ENCODE measurements at places on chromosomes 5 and 9.

- no peak for DNase-seq
Observed at GRCh38 chr9:112971415-112971814, 40.6 kb downstream of the ZNF883 start.

DNA sequence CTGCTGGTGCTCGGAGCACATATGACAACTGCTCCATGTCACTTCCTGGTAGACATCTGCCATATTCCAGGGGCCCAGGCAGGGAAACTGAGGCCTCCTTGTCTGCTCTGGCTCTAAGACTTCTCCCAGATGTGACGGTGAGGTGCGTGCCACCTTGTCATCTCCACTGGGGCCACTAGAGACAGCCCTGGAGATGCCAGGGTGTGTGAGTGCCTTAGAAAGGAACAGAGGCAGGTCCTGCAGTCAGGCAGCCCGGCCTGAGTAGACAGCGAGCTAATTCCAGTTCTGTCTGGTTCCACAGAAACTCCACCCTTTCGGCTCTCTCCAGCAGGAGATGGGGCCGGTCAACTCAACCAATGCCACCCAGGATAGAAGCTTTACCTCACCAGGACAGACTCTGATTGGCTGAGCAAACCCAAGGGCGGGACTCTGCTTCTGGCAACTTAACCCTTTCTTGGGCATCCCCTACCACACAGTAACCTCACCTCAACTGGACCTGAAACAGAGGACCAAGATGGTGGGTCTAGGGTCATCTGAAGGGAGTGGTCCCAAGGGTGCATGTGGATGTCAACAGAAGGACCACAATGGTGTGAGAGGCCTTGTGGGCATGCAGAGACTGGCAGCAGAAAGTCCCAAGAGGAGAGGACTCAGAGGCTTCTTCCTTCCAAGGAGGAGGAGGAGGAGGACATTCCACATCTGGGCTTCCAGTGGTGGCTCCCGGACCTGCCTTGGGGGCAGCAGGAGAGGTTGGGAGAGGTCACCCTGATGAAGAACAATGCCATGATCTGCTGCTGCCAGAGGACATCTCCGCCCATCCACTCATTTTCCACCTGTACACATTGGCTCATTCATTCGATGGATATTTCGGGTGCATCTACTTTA, 77.7 kb downstream of the RGS3 start:
- DNase-seq: no peak

DNA sequence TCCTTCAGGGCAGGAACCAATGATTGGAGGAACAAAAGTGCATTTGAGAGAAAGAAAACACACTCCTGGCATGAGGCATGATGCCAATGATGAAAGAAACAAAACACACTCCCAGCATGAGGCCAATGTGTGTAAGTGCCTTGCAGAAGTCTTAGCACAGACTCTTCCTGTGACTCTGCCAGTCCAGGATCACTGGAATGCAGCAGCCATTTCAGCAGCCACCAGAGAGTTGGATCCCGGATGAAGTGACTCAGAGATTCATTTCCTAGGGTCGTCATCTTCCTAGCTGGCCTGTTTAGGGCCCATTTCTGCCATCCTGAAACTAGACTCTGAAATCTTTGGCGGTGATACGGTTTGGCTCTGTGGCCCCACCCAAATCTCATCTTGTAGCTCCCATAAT, 212.5 kb downstream of the CFAP90 start:
- DNase-seq: no peak

GRCh38 chr5:143390941-143391340, 12.5 kb downstream of the NR3C1 start:
- DNase-seq: no peak

DNA sequence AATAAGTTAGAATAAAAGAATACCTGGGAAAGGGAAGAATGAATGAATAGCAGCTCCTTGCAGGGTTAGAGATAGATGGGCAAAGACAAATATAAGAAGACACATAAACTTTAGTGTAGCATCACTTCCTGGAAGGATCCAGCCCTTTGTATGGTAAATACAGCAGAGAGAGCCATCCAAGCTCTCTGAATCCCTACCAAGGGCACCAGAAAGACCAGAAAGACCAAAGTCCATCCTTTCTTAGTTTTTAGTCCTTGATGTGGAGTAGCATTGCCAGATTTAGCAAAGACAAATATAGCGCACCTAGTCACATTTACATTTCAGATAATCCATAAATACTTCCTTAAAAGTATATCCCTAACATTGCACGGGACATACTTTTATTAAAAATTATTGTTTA, 56.1 kb upstream of the C9orf72 start:
- DNase-seq: no peak

DNA sequence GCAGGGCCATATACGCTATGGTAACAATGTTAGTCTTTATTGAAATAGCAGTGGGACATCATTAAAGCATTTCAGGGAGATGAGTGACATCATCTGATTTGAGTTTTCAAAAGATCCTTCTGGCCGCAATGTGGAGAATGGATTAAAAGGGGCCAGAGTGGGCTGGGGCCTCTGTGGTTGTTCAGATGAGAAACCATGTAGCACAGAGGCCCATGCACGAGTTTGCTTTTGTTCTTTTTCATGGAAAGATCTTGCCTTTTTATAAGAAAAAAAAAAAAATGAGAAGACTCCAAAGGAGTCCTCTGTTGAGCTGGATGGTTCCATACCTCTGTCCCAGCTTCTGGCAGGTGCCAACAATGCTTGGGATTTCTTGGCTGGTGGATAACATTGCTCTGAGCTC, 173.5 kb upstream of the SPRY4 start:
- no peak for DNase-seq

- DNase-seq: no peak
Observed at GRCh38 chr5:135329066-135329912, 69.7 kb downstream of the MACROH2A1 start.

GRCh38 chr9:26863074-26863473, 29.5 kb downstream of the CAAP1 start:
- DNase-seq: no peak

DNA sequence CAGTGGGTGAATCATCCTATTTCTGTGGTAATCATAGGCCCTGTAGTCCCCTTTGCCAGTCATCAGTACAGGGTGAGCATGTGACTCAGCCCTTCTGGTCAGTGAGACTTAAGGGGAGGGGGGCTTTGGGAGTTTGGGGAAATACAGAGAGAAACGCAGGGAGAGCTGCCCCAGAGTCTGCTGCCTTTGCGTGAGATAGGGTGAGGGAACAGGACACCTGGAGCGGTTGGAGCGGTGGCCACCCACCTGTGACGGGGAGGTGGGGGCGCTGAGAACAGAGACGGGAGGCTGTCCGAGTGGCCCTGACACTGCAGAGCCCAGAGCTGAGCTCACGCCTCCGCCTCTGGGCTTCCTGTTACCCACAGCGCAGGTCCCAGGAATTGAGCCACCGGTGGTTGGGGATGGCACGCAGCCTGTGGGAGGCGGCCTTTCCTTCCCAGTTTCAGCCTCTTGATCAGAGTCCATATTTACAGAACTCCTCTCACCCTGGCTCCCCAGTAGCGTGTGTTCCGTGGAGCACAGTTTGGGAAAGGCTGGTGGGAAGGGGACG, 92.0 kb upstream of the ERCC6L2 start:
- DNase-seq: no peak

GRCh38 chr5:142281966-142282365, 42.9 kb downstream of the SPRY4 start:
- DNase-seq: no peak

GRCh38 chr5:32779754-32780415, 68.8 kb downstream of the NPR3 start:
- DNase-seq: no peak

DNA sequence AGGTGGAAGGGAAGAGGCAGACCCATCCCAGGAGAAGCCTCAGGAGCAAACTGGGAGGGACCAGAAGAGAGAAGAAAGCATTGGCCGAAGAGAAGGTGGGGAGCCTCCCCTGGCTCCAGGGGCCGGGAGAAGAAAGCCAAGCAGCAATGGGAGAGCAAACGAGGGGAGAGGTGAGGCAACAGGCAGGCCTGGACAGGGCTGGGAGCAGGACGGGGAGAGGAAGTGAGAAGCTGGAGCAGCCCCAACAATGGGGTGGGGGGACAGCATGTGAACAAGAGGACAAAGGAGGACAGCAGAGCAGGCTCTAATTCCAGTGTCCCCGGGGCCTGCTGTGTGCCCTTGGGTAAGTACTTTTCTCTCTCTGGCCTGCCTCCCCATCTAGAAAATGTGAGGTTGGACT, 115.3 kb downstream of the PSD2 start:
- no peak for DNase-seq

DNA sequence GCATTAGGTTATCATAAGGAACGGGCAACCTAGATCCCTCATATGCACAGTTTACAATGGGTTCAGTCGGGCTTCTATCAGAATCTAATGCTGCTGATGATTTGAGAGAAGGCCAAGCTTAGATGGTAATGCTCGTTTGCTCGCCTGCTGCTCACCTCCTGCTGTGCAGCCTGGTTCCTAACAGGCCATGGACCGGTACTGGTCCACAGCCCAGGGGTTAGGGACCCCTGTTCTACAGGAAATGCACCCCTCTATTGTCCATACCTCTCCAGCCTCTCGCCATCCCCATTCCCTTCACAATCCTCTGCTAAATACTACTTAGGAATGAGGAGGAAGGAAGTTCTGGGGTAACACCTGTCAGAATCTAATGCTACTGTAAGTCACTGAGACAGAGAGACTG, 75.1 kb downstream of the OXCT1 start:
- no peak for DNase-seq

DNA sequence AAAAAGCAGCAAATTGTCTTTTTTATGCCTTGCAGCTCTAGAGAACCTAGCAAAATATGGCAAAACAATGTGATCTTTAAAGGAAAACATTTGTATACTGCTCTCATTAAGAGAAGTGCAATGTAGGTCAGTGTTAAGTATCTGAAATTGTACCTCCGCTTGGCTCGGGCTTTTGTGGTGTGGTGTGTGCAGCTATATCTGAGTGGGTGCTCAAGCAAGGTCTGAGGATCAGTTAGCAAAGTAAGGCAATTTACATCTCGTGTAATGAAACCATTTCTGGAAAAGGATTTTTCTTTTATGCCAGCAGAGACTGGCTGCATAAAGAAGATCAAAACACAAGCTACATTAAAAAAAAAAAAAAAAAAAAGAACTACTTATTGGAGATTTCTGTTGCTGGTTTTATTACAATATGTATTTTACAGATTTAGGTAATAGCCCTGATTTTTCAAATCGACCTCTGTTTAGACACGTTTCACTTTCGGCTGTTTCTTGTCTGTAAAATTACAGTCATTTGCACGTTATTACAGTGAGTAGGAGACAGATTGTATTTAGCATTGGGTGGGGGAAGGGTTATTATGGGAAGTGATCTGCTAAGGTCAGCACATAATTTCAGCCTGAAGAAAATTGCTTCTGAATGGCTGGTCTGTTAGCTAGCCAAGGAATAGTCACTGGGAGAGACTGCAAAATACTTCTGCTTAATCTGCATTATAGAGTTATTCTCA, 7.9 kb upstream of the ZNF608 start:
- no peak for DNase-seq

DNA sequence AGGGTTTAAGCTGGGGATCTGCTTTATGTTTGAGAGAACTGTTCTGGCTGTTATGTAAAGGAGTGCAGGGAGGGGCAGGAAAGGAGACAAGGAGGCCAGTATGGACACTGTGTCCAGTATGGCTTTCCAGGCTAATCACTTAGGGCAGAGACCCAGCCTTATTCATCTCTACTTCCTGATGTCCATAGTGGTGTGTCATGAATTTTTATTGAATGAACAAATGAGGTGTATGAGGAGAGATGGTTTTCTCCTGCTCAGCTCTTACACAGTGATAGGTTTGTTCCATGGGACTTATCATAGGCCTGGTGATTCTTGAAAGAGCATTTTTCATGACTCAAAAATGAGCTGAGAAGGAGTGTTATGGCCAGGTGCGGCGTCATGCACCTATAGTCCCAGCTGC, 20.5 kb upstream of the FGFR4 start:
- DNase-seq: no peak

GRCh38 chr5:29023541-29023940, 1985.2 kb upstream of the CDH9 start:
- no peak for DNase-seq

- no peak for DNase-seq
Observed at GRCh38 chr9:125241863-125242739, 958 bp upstream of the HSPA5 start.

GRCh38 chr9:135990468-135991429, 29.6 kb upstream of the UBAC1 start:
- DNase-seq: peak; percentile 64

DNA sequence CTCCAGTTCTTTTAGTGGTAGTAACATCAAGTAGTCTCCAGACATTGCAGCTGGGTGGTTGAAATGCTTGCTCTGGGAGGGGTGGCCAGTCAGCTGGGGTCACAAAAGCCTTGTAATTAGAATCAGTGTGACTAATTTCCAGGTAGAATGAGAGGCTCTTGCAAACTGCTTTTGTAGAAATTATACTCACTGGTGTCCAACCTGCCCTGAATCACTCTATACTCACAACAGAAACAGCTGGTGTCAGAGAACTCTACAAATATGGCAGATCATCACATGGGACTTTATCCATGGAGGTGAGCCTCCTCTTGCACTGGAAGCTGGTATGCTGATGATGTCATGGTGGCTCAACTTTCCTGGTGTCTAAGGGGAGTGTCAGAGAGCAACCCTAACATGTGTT, 71.3 kb downstream of the SH3TC2 start:
- DNase-seq: no peak

DNA sequence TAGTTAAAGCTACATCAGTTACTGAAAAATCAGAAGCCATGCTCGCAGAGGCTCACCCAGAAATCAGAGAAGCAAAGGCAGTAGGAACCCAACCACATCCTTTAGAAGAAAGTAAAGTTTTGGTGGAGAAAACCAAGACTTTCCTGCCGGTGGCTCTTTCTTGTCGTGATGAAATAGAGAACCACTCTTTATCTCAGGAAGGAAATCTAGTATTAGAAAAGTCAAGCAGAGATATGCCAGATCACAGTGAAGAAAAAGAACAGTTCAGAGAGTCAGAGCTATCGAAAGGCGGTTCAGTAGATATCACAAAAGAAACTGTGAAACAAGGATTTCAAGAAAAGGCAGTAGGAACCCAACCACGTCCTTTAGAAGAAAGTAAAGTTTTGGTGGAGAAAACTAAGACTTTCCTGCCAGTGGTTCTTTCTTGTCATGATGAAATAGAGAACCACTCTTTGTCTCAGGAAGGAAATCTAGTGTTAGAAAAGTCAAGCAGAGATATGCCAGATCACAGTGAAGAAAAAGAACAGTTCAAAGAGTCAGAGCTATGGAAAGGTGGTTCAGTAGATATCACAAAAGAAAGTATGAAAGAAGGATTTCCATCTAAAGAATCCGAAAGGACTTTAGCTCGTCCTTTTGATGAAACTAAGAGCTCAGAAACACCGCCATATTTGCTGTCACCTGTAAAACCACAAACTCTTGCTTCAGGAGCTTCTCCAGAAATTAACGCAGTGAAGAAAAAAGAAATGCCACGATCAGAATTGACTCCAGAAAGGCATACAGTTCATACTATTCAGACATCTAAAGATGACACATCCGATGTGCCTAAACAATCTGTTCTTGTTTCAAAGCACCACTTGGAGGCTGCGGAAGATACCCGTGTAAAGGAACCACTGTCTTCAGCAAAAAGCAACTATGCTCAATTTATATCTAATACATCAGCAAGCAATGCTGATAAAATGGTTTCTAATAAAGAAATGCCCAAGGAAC, 47.2 kb downstream of the CMYA5 start:
- no peak for DNase-seq

- DNase-seq: no peak
Observed at GRCh38 chr5:22938362-22938761, 85.2 kb upstream of the CDH12 start.
